Epithelial cell of umbilical artery (primary cell): ENCODE measurements at places on chromosomes 13 and 19. TPM values are rescaled to one million over a fixed set of nuclear protein-coding genes. Genes with fewer than 3 reads are reported as not detected.

The PALM gene
- 2.4 and 5.5 TPM in 2 replicates for total RNA-seq

The CYP4F3 gene
- not detected in 2 replicates for total RNA-seq

The OR7D2 gene
- not detected in 2 replicates for total RNA-seq

The UBE2L5 gene
- not detected in 2 replicates for total RNA-seq

The SLITRK6 gene
- not detected in 2 replicates for total RNA-seq

The ZNF530 gene
- 1.4 and 7.1 TPM in 2 replicates for total RNA-seq

The NOTCH3 gene
- 0.61 and 2.9 TPM in 2 replicates for total RNA-seq
